NCI-H2029 treated with DMSO at 0.1 percent for 48 hours (cell line): ENCODE measurements at places on chromosomes 3 and 15.
A peak's percentile ranks its signal among the peaks of the same experiment; 100 is the strongest.

GRCh38 chr3:108221393-108221792 lies 831 bp downstream of the IFT57 start:
- no peak for DNase-seq

GRCh38 chr3:141147657-141148056 lies 84.0 kb upstream of the PXYLP1 start:
- DNase-seq, result peak; percentile 76

GRCh38 chr3:49020330-49021212 lies 1.4 kb upstream of the NDUFAF3 start:
- DNase-seq, result no peak

GRCh38 chr3:139248593-139249255 lies 95.1 kb upstream of the MRPS22 start:
- no peak for DNase-seq

DNA sequence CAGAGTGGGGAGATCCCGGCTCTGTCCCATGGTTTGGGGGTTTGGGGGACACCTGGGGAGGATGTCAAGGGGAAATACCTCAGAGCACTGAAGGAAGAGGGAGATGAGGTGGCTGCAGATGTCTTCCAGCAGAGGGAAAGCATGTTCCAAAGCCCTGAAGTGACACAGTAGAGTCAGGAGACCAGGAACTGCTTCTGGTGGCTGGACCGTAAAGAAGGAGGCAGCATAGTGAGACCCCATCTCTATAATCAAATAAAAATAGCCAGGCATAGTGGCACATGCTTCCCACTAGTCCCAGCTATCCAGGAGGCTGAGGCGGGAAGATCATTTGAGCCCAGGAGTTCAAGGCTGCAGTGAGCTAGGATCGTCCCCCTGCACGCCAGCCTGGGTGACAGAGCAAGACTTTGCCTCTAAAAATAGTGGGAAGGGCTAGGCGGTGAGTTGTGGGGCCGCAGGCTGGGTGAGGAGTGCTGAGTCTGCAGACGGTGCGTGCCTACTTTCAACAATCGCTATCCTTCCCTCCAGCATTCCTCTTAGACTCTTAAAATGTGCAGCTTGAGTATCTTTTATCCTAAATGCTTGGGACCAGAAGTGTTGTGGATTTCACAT lies 26.2 kb downstream of the HES1 start:
- DNase-seq, result no peak

DNA sequence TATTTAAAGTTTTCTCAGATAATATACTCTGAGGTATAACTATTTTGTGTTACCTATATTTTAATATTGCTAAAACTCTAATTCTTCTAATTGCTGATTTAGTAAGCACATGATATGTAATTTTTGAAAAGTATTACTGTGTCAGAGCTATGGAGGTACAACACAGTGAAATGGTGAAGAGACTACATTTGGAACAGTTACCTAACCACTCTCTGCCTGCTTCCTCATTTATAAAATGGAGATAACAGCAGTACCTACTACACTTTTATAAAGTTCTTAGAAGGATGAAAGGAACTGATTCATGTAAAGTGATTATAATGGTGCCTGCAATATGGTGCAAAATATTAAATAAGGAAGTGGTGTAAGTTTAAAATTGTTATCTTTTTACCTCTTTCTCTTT lies 16.3 kb upstream of the NEK10 start:
- DNase-seq, result no peak

DNA sequence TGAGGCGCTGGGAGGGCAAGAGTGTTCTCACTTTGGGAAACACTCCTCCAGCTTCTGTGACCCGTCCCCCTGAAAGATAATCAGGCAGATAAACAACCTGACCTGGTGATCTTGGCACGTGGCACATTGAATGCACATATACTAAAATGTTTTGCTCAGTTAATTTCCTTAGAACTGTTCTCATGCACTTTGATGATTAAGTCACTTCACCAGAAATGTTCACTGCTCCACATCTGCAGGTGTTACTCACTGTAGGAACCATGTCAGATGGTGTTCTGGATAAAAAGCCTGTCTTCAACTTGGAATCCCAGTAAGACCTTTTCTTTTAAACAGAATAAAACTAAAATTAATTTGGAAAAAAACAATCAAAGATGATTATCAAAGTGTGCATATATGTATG lies 24.6 kb upstream of the NIPA2 start:
- DNase-seq, result no peak

- DNase-seq, result no peak
Measured at GRCh38 chr15:31160740-31161495, 59.4 kb upstream of the TRPM1 start.

- no peak for DNase-seq
Measured at GRCh38 chr15:60798821-60799220, 319.9 kb upstream of the ICE2 start.

DNA sequence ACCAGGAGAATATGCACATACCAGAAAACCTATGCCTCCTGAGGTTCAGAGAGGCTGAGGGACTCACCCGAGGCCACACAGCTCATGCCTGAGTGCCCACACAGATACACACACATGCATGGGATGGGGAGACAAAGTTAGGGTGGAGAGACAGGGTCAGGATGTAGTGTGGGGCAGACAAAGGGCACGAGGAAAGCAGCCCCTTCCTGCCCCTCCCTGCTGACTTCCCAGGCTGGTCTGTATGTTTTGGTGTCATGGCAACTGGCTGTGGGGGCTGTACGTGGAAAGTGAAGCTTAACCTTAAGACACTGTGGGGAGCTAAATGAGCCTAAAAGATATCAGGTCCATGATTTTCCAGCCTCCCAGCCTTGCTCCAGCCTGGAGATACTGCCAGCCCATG lies 57.8 kb downstream of the EPHB3 start:
- DNase-seq, result no peak

GRCh38 chr3:122151480-122151879 lies 32.0 kb upstream of the CASR start:
- no peak for DNase-seq

GRCh38 chr3:113054552-113054951 lies 63.8 kb downstream of the GTPBP8 start:
- DNase-seq, result no peak

- DNase-seq, result no peak
Measured at GRCh38 chr3:71227270-71227661, 356.3 kb downstream of the FOXP1 start.

GRCh38 chr15:64746356-64746755 lies 29.0 kb downstream of the RBPMS2 start:
- DNase-seq, result no peak

GRCh38 chr3:62611541-62612240 lies 238.3 kb upstream of the FEZF2 start:
- no peak for DNase-seq

GRCh38 chr3:183438735-183439134 lies 10.3 kb upstream of the MCF2L2 start:
- DNase-seq, result peak; percentile 65

DNA sequence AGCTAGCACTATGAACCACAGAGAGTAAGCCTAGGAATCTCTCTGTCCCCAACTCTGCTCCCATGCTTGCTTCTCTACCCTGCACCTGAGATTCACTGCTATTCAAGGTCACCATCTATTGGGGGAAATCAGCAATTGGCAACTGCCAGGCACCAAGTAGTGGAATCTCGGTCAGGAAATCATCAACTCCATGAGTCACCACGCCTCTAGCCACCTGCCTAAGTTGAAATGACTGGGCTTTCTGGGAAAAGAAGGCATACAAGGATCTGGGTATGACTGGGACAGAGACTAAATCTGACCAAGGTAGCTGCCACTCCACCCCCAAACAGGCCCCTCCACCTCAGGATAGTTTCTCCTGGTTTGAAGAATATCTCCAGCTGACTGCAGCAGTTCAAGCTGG lies 464.1 kb upstream of the CBLB start:
- DNase-seq, result no peak
